ENCODE measurements at places on chromosomes 2 and 18. TPM values are rescaled to one million over a fixed set of nuclear protein-coding genes. Genes with fewer than 3 reads are reported as not detected.

Gene CPS1
- total RNA-seq = 2.8 TPM

Gene TMEM37
- total RNA-seq = 3.1 TPM

Gene AFF3
- 18.0 TPM for total RNA-seq

GRCh38 chr2:169658877-169659276 lies 35.3 kb downstream of the CFAP210 start:
- no peak for DNase-seq

- DNase-seq = peak; percentile 9
Observed at GRCh38 chr18:64929036-64929435, 780.1 kb upstream of the LINC00305 start.

DNA sequence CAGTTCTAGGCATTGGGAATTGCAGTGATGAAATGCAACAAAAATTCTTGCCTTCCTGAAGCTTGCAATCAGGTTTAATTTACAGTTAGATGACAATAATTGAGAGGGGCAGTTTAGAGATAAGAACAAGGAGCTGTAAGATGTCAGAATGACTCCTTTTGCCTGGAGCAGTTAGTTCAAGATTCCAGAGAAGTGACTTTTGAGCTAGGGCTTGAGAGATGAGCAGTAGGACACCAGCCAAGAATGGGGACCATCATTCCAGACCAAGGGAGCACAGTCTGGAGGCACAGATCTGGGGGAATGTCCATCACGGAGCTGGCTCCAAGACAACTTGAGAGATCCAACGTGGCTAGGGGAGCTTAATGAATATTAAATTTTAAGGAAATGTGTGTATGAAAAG lies 26.8 kb downstream of the CACNB4 start:
- no peak for DNase-seq

- no peak for DNase-seq
Observed at GRCh38 chr2:100548771-100549170, 14.0 kb upstream of the PDCL3 start.

DNA sequence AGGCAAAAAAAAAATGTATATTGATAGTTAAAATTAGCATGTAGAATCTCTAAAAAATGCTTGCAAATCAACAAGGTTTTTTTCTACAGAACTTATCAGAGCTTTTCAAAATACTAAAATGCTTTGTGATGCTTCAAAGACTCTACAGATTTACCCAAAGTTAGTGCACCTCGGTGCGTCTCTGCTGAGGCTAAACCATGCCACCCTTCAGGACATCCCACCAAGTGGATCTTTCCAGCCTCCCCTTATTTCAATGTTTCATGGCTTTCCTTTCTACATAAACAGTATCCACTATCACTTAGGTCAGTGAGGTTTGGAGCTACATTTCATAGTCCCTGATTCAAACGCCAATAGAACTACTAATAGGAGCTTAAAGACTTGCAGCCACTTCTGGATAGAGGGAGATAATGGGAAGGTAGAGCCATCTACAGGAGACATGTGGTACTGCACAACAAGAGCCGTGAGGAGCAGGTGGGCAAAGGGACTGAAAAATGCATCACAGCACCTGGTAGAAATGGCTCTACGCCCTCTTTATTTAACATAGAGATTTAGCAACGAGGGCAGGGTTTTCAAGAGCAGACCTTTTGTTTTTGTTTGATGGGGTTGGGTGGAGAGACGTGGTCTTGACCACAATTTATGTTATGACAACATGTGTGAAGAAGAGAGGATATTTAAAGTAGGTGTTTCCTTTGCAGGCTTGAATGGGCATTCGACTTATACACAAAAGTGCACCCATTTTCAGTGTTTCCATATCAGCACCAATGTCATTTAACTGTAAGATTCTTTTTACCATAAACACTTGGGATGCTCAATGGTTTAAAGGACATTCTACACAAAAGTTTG lies 56.1 kb upstream of the SLC35G4 start:
- DNase-seq = peak; percentile 76

DNA sequence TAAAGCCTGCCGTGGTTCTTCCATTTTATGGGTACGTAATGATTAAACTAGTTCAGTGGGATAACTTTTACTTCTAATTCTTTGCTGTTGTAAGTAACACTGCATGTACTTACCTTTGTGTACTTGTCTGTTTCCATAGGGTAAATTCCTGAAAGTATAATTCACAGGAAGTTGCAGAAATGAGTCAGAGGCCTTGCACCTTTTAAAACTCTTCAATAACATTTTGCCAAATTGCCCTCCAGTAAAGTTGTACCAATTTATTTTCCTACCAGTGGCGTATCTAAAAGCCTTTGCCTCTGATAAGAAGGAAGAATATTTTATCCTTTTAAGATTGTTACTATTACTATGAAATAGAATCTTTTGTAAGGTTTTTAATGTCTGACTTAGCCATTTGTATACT lies 65.1 kb downstream of the CAB39 start:
- DNase-seq = no peak

GRCh38 chr18:49019446-49020045 lies 68.8 kb upstream of the SMAD7 start:
- DNase-seq = no peak

All from tongue (tissue), 3 donors.